Fibroblast of lung (primary cell): ENCODE measurements at places on chromosomes 3 and 15. TPM values are rescaled to one million over a fixed set of nuclear protein-coding genes. Genes with fewer than 3 reads are reported as not detected.

- DNase-seq: no peak
Observed at GRCh38 chr3:133864616-133865015, 31.1 kb downstream of the RAB6B start.

GRCh38 chr3:146133441-146133840 is 27.5 kb downstream of the PLOD2 start:
- DNase-seq: peak; percentile 53

DNA sequence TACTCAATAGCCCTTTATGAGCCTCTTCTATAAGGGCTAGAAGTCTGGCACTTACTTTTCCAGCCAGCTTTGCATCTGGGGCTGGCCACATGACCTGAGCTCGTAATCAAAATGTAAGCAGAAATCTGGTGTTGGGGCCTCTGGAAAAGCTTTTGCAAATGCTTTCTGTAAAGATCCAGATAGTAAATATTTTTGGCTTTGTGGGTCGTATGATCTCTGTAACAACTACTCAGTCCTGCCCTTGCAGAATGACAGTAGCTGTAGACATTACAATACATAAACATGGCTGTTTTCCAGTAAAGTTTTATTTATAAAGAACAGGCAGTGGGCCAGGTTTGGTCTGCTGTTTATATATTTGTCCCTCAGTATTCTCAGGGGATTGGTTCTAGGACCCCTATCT is 46.2 kb upstream of the THRB start:
- no peak for DNase-seq

AP3B2 gene
- 0.17 and 0.51 TPM in 2 replicates for total RNA-seq

DNA sequence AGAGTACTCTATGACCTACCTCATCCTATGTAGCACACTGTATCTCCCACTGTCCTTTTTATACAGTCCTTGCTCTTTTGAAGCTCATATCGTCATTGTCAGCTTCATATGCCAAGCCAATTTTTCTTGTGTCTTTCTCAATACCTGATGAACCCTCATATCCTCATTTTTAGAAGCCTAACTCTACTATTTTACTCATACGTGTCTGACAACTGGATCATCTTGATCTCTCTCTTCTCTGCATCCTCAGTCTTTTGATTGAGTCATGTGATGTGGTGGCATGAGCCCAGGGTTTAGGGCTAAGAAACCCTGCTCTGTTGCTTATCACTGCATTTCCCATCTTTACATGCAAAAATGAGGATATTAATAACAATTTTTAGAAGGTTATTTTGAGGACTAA is 352.0 kb downstream of the LPP start:
- DNase-seq: no peak

ZNF662 gene
- total RNA-seq: 3.3 and 5.6 TPM in 2 replicates

ECE2 gene
- not detected in 2 replicates for total RNA-seq

NTRK3 gene
- total RNA-seq: 0.77 TPM in 1 of 2 replicates, not detected in the other

NRG4 gene
- not detected in 2 replicates for total RNA-seq

DNA sequence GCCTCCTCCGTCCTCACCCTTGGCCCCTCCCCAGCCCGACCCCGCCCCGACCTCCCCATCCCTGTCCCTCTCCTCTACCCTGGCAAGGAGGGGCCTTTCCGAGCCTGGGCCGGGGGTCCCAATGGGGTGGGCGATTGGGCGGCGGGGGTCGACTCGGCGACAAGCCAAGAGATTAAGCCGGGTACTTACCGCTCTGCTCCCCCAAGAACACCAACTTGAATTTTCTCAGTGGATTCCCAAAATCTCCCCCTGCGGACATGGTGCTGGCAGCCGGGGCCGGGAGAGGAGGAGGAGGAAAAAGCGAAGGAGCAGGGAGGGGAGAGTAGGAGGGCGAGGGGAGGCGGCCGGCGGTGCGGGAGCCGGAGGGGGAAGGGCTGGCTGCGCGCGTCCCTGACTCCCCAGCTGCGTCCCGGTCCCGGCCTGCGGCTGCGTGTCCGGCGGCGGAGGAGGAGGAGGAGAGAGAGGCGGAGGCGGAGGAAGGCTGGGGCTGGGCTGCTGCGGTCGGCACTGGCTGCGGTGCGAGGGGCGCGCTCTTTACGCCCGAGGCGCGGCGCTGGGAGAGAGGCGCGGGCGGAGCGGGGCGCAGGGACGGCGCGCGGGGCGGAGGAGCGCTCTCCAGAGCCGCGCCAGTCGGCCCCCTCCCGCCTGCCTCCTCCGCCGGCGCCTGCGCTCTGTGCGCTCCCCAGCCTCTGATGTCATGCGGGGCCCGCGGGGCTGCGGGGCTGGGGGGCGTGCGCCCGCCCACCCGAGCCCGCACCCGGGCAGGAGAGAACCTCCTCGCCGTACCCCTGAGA is at the start of gene RAB6B:
Gene RAB6B, minus strand, starts transcription at position 675 of the 794 bp plus-strand sequence. Its CDS starts 416 bp downstream, at position 259.
- peak; percentile 23 for DNase-seq

TTC21A gene
- 1.5 and 2.1 TPM in 2 replicates for total RNA-seq

DNA sequence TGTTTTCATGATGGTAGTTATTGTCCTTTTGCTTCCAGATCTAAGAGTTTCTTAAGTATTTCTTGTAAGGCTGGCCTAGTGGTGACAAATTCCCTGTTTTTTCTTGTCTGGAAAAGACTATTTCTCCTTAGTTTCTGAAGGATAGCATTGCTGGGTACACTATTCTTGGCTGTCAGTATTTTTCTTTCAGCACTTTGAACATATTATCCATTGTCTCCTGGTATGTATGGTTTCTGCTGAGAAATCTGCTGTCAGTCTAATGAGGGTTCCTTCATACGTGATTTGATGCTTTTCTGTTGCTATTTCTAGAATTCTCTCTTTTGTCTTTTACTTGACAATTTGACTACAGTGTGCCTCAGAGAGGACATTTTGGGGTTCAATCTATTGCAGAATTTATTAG is 134.3 kb downstream of the CGGBP1 start:
- no peak for DNase-seq

DNA sequence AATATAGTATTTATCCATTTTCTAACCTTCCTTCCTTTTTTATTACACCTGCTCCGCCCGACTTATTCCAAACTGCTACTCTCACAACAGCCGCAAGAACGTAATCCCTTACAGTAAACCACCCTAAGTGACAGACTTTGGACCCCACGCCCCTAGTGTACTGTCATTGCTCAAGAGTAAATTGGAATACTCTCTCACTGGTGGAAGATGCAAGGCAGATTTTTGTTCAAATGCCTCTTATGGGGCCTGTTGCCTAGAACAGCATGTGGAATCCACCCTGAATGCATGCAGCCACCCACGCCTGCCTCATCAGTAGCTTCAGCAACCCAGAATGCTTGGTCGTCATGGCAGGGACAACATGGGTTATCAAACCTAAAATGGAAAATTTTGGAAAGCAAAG is 226.2 kb upstream of the ST8SIA2 start:
- no peak for DNase-seq

- DNase-seq: no peak
Observed at GRCh38 chr15:86676002-86676401, 596.3 kb downstream of the AGBL1 start.

MUC20 gene
- total RNA-seq: under 0.01 and 0.66 TPM in 2 replicates

DNA sequence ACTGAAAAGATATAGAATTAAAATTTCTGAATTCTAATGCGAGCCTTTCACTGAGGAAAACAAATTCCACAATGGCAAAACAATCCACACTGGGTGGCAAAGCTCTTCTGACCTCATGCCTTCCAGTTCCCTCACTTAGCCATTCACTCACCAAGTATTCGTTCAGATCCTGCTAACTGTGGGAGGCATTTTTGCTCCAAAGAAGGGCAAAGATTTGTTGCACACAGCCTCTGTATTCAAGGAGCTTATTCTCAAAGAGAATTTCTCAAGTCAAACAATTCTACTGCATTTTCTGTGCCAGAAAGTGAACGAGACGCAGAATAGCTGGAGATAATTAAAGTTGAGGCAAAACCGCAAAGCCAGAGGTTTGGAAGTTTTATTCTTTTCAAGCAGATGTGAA is 77.3 kb downstream of the CPNE4 start:
- no peak for DNase-seq

ITIH1 gene
- total RNA-seq: not detected in 2 replicates

- DNase-seq: no peak
Observed at GRCh38 chr3:8455526-8456411, 45.9 kb upstream of the LMCD1 start.

- DNase-seq: no peak
Observed at GRCh38 chr3:78809966-78810365, 957.8 kb downstream of the ROBO1 start.

DNA sequence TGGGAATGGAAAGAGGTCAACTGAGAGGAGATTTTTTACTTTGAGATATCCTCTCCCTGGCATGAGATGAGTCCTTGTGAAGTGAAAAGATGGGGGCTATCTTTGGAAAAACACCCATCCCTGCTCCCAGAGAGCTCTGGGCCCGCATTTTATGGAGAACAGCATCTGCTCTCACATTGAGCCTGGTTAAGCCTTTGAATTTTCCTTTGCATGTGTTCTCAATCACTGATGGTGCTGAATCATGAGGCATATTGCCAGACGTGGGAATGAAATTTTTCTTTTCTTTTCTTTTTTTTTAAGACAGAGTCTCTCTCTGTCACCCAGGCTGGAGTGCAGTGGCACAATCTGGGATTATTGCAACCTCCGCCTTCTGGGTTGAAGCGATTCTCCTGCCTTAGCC is 24.4 kb downstream of the TMEM45A start:
- DNase-seq: peak; percentile 52

DNA sequence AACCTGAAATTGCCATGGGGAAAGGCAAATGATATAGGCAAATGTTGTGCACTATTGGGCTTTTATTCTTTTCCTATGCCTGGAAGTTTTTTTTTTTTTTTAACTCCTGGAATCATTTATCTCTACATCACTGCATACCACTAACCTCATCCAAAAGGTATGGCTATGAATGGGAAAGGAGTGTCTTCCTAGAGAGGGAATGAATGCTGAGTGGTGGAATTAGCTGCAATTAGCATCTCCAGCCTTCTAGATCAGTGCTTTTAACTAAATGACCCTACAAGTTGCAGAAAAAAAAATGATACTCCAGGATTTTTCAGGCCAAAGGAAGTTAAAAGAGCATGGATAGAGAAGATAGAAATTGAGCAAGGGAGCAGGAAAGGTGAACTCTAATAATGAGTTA is 429.8 kb upstream of the PDZRN3 start:
- DNase-seq: no peak

ZBTB47 gene
- 32.1 and 49.4 TPM in 2 replicates for total RNA-seq

DNA sequence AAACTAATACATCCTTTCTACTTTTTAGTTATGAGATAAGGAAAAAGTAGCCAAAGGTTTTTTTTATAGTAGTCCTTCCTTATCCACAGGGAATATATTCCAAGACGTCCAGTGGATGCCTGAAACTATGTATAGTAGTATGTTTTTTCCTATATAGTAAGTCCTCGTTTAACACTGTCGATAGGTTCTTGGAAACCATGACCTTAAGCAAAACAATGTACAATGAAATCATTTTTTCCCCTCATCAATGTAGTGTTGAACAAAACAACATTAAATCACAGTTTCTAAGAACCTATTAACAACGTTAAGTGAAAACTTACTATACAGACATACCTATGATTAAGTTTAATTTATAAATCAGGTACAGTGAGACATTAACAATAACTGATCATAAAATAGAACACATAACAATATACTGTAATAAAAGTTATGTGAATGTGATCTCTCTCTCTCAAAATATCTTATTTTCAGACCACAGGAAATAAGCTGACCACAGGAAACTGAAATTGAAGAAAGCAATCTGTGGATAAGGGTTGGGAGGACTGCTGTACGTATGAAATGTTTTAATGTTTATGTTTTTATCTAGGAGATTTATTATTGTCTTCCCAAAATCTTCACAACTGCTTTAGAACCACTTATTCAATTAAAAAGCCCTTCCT is 20.6 kb downstream of the COPS2 start:
- peak; percentile 24 for DNase-seq

GRCh38 chr3:124032881-124033359 is 41.0 kb upstream of the ROPN1 start:
- DNase-seq: peak; percentile 85

GRCh38 chr15:94607176-94607654 is 375.9 kb downstream of the MCTP2 start:
- peak; percentile 28 for DNase-seq

DNA sequence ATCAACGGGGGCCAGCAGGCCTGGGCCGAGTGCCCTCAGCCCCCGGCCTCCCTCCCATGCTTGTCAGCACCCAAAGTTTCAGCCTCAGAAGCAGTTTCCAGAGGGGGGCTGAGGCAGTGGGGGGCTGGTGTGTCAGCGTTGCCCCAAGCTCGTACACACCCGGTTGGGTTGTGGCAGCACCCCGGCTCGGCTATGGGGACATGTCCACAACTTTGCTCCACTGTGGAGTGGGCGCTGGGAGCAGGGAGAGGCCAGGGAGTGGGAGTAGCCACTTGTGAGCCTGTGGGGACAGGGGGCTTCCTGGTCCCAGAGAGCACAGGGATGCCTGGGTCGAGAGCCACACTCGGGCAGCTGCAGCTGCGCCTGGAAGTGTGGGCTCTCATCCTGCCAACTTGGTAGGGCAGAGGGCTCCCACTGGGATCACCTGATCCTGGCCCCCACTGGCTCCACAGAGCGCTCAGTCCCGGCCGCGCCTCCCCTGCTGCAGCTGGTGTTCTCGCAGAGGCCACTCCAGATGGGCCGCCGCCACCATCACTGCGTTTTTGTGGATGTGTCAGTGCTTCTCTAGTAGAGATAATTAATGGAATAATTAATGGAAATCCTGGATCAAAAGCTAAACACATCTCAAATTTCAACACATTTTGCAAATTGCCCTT is 75.1 kb downstream of the NR1D2 start:
- no peak for DNase-seq

GRCh38 chr15:67465196-67465952 is 55.6 kb upstream of the C15orf61 start:
- DNase-seq: no peak

OIP5 gene
- 0.26 and 2.0 TPM in 2 replicates for total RNA-seq

DNA sequence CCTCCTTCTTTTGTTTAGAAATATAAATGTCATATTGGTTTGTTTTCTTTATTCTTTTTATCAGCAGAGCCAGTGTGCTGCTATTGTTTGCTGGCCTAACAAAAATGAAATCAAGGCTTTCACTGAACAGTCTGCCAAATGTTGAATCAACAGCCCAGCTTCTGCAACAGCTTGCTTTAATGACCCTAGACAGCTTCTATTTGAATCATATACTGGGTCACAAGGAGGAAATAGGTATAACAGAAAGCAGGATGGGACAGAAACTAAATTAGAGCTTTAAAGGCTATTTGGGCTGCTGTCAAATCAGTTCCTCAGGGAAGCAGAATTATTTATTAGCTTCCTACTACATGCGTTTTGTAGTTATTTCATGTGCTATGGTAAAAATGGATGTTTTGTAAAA is 12.1 kb upstream of the DNAJC13 start:
- peak; percentile 31 for DNase-seq

DNA sequence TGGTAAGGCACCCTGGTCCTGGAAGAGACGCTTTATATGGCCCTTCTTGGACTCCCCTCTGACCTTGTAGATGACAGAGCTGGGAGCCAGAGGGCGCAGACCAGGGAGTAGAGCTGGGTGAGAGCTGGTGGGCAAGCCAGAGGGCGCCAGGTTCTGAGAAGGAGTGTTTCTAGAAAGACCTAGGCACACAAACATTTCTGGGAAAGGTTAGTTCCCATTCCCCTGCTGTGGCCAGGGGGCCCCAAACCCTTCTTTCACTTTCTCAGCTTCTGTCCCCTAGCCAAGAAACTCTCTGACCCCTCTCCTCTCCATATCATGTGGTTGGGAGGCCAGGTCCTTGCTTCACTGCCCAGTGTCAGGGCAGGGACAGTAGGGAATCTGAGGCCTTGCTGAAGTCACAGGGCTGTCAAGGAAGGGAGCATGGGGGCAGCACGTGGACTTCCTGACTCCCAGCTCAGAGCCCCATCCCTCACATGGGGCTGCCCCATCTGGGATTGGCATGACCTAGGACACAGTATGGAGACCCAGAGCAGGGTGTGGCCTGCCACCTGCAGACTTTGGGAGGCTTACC is 3.6 kb downstream of the HEMK1 start:
- DNase-seq: no peak

SEMA6D gene
- 9.5 and 13.4 TPM in 2 replicates for total RNA-seq
